Hypothalamus (tissue), 51 donors: ENCODE measurements at places on chromosomes 7 and 10.

- DNase-seq, result no peak
These were observed 1.7 kb downstream of the DPY19L1 start for GRCh38 chr7:35035511-35035961.

DNA sequence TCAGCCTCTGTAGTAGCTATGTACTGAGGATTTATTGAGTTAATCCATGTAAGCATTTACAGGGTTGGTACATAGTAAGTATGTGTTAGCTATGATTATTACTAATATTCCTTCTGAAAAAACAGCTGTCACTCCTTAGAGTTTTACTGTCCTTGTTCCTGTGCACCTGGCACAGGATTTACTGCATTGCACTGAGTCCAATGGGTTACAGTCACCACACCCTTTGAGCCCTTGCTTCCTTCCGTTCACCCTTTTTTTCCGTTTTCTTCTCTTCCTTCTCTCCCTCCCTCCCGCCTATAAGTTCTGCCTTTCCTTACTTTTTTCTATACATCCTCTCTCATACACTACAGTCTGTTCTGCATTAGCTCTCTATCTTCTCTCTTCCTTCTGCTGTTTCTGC lies 12.5 kb upstream of the CDK6 start:
- DNase-seq, result no peak

- no peak for DNase-seq
These were observed 279.7 kb upstream of the PLPP4 start for GRCh38 chr10:120177330-120177729.

- DNase-seq, result no peak
These were observed 77.0 kb upstream of the OIT3 start for GRCh38 chr10:72816565-72816964.

GRCh38 chr10:131478377-131478989 lies 167.0 kb upstream of the TCERG1L start:
- DNase-seq, result no peak

DNA sequence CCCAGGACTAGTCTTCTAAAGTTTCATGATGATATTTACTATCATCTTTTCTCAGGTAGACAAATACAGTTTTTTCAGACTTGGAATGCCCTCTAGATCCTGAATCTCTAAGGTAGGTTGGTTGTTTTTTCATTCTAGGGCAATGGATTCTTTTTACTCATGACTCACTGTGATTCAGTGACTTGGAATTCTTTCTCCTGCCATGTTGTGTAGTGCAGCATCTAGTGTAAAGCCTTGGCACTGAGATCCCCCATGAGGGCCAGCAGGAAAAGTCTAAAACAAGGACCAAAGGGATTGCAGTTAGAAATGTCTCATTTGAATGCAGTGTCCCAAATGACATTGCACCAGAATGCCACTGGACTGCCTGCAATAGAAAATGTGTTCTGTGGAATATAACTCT lies 430.4 kb downstream of the NEBL start:
- no peak for DNase-seq

- DNase-seq, result no peak
These were observed 87.9 kb upstream of the RNF148 start for GRCh38 chr7:122790591-122790990.

DNA sequence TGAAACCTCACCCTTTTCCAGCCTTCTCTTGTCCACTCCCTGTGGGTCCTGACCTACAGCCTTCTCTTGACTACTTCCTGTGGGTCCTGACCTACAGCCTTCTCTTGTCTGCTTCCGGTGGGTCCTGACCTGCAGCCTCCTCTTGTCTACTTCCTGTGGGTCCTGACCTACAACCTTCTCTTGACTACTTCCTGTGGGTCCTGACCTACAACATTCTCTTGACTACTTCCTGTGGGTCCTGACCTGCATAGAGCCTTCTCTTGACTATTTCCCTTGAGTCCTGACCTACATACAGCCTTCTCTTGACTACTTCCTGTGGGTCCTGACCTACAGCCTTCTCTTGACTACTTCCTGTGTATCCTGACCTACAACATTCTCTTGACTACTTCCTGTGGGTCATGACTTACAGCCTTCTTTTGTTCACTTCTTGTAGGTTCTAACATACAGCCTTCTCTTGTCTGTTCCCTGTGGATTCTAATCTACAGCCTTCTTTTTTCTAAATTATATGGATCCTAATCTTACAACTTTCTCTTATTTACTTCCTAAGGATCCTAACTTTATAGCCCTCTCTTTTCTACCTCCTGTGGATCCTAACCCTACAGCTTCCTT lies 36.5 kb downstream of the C10orf71 start:
- no peak for DNase-seq

DNA sequence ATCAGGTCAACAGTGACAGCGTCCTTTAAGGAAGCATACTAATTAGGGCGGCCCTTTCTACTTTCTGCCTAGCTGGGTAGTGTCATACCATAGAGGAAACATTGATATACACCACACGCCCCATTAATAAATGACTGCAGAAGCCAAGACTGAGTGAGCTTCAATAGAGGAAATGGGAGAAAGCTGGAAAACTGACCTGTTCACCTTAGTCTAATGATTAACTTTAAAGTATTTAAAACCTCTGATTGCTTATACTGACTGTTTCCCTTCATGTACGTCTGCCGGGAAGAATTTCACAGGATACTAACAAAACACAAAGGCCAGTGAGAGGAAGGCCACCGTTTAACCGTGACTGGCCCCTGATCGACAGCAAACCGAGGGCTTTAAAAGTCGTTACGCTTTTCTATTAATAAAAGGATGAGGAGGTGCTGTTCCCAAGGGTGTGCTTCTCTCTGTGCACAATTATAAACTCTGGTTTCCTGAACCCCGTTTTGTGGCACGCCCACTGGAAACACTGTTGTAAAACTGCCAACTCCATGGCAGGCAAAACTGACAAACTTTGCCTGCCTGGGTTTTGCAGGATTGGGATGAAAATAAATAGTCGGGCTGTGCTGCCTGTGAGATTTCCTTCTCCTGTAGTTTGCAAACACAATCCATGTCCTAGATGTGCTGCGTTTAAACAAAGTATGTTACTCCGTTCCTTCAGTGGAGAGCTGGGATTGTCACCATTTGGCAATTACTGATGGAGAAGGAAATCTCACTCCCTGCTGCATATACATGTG lies 137.6 kb downstream of the NRP1 start:
- no peak for DNase-seq

DNA sequence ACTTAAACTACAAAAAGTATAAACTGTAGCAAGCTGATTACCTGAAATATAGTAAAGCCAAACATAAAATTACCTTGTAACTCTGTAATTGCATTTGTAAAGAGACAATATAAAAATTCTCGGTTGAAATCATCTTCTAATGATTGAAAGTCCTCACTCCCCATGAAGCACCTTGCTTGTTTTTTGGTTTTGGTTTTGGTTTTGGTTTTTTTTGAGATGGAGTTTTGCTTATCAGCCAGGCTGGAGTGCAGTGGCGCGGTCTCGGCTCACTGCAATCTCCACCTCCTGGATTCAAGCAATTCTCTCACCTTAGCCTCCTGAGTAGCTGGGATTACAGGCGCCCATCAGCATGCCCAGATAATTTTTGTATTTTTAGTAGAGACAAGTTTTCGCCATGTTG lies 33.9 kb upstream of the GPR37 start:
- DNase-seq, result no peak

GRCh38 chr7:16926283-16926682 lies 44.5 kb upstream of the AGR3 start:
- no peak for DNase-seq

GRCh38 chr10:99966306-99966705 lies 43.4 kb downstream of the DNMBP start:
- no peak for DNase-seq

- DNase-seq, result no peak
These were observed 129.2 kb downstream of the TNS3 start for GRCh38 chr7:47452715-47453092.

- peak; percentile 30 for DNase-seq
These were observed 772 bp downstream of the SGMS1 start for GRCh38 chr10:50622706-50623662.

DNA sequence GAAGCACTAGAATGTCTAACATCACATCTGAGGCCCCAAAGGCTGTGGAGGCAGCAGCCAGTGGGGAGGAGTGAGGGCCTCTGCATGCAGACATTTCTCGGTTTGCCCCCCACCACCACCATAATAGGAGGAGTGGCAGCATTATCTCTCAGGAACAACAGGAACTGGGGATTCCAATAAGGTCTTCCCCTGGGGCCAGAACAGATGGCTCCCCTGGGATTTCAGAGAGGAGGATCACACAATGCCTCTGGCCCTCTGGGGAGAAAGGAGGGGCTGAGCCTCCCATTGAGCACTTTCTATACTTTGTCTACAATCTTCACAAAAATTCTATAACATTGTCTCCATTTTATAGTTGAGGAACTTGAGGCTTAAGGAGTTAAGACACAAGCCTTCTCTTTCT lies 61.1 kb downstream of the GRID1 start:
- DNase-seq, result no peak

- DNase-seq, result no peak
These were observed 105.7 kb downstream of the ATE1 start for GRCh38 chr10:121822180-121822579.

GRCh38 chr7:17623546-17624185 lies 316.6 kb downstream of the SNX13 start:
- no peak for DNase-seq

- no peak for DNase-seq
These were observed 1.0 kb upstream of the HOXA11 start for GRCh38 chr7:27185854-27186667.

GRCh38 chr7:51013861-51014511 lies 231.3 kb upstream of the GRB10 start:
- no peak for DNase-seq

DNA sequence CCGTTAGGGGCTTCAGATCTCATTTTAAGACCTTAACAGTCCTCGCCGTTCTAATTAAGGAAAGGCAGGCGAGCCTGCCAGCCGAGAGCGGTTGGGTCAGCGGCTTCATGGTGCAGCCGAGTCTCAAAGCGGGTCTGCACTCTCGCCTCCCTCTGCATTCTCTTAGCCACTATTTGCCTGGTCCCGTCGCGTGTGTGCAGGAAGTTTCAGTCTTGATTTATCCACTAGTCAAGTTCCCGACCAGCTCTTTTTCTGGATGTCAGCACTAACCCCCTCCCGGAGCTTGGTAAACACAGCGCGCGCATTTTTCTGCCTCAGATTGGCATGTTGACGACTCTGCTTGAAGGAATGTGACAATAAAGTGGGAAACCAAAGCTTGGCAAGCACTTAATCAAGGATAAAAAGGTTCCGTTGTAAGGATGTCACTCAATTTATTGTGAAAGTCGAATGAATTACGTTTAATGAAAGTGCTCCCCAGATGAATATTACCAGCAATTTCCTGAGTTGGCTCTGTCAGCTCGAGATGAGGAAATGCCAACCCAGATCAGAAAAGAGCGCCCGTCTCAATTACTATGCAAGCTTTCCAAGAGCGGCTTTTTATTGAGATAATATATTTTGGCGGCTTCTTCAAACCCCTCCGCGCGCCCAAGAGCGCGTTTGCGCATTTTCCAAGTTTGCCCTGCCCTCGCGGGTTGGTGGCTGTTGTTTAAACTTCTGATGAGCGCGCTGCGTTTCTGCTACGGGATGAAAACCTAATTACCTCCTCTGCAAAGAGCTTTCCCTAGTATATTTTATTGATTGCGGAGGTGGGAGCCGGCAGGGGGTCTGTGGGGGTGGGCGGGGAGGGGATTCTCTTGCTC lies 7.9 kb downstream of the NXPH1 start:
- no peak for DNase-seq
